ENCODE measurements at places on chromosomes 6 and 20.

DNA sequence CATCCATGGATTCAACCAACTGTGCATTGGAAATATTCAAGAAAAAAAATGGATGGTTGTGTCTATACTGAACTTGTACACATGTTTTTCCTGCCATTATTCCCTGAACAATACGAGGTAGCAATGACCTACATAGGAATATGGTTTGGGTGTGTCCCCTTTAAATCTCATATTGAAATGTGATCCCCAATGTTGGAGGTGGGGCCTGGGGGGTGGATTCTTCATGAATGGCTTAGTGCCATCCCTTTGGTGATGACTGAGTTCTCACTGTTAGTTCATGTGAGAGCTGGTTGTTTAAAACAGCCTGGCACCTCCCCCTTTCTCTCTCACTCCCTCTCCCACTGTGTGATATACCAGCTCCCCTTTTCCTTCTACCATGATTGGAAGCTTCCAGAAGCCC, 139.8 kb upstream of the BACH2 start:
- peaks cover 1% of the 10 kb centered on the region for H3K27me3 ChIP-seq
- H3K4me3 ChIP-seq: no peak overlapping the region
- peaks cover 33% of the 10 kb centered on the region for H3K36me3 ChIP-seq
- H3K4me1 ChIP-seq: peaks cover 10% of the 10 kb centered on the region
- no peak for DNase-seq

GRCh38 chr6:70708448-70708847, 40.8 kb downstream of the SMAP1 start:
- H3K4me1 ChIP-seq: peaks cover 33% of the 10 kb centered on the region
- peaks cover 11% of the 10 kb centered on the region for H3K36me3 ChIP-seq
- no peak overlapping the region for H3K27ac ChIP-seq
- H3K27me3 ChIP-seq: no peaks in the 10 kb centered on the region
- DNase-seq: no peak

DNA sequence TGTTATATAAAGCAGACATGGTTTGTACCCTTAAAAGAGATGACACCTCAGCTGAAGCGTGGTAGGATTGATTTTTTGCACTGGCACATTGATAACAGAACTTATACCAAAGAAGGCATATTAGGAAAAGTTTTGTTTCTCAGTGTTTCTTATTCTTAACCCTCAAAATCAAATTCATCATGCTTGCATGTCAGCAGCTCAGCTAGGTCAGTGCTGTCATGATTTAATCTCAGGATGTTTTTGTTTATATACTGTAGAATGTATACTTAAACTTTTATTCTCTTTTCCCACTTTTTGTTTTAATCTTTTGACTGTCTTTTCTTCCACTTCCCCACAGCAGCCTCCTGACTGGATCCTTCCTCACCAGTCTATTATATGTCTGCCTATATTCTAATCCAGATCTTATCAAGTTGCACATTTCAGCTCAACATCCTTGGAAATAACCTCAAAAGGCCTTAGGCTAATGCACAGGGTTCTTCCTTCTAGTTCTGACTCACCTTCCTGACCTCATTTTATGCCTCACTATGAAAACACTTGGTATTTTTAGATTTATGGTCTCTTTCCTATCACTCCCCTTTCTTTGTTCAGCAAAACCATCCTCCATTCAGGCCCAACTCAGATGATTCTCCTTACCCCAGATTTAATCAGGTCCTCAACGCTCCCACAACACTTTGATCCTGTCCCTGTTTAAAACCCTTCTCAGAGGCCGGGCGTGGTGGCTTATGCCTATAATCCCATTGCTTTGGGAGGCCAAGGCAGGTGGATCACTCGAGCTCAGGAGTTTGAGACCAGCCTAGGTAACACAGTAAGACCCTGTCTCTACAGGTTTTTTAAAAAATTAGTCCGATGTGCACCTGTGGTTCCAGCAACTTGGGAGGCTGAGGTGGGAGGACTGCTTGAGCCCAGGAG, 7.2 kb downstream of the HEBP2 start:
- H3K4me3 ChIP-seq: no peak overlapping the region
- peaks cover 77% of the 10 kb centered on the region for H3K36me3 ChIP-seq
- DNase-seq: no peak
- peak overlapping the region; percentile 77 for H3K27ac ChIP-seq
- no peaks in the 10 kb centered on the region for H3K27me3 ChIP-seq
- H3K4me1 ChIP-seq: peaks cover 42% of the 10 kb centered on the region

- H3K36me3 ChIP-seq: no peaks in the 10 kb centered on the region
- no peak overlapping the region for H3K4me3 ChIP-seq
- H3K27me3 ChIP-seq: no peaks in the 10 kb centered on the region
- H3K4me1 ChIP-seq: peaks cover 19% of the 10 kb centered on the region
- no peak overlapping the region for H3K27ac ChIP-seq
These were observed 49.2 kb upstream of the CST5 start for GRCh38 chr20:23928788-23929187.

DNA sequence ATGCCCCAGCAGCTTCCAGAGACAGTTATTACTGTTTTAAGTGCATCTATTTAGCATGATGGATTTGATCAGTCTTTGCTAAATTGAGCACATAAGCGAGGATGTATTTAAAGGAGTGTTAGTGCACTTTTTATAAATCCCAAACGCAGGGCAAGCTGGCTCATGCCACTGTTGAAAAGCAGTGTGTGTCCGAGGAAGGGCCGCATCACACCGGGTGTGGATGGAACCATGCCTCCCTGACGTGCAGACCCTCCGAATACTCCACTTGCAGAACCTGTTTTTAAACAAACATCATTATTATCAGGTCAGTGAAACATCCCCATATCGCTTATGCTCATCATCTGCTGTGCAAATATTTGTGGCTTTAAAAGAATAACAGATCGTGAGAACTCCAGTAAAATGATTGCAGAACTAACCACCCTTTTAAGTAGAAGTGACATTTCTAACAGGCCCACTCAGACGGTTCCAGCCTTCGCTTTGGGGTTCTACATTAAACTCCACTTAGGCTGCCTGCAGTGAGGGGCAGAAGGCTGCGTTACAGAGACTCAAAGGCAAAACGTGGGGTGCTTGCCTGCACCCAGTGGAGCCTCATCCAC, 190.1 kb downstream of the CDH4 start:
- H3K27ac ChIP-seq: no peak overlapping the region
- no peak for DNase-seq
- H3K4me3 ChIP-seq: no peak overlapping the region
- no peaks in the 10 kb centered on the region for H3K36me3 ChIP-seq

DNA sequence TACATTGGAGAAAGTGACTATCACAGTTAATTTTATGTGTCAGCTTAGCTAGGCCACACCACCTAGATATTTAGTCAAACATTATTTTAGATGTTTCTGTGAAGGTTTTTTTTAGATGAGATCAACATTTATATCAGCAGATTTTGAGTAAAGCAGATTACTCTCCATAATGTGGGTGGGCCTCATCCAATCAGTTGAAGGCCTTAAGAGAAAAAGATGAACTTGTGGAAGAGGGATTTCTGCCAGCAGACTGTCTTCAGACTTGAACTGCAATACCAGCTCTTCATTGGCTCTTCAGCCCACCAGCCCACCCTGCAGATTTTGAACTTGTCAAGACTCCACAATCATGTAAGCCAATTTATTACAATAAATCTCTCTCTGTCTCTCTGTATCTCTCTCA, 25.1 kb upstream of the FBXO30 start:
- no peaks in the 10 kb centered on the region for H3K36me3 ChIP-seq
- H3K4me1 ChIP-seq: peaks cover 7% of the 10 kb centered on the region
- no peak for DNase-seq
- no peak overlapping the region for H3K4me3 ChIP-seq
- no peak overlapping the region for H3K27ac ChIP-seq

GRCh38 chr6:131381052-131381708, 191.8 kb upstream of the ARG1 start:
- no peaks in the 10 kb centered on the region for H3K27me3 ChIP-seq
- no peaks in the 10 kb centered on the region for H3K36me3 ChIP-seq
- no peak for DNase-seq
- H3K27ac ChIP-seq: no peak overlapping the region
- H3K4me3 ChIP-seq: no peak overlapping the region
- no peaks in the 10 kb centered on the region for H3K4me1 ChIP-seq

DNA sequence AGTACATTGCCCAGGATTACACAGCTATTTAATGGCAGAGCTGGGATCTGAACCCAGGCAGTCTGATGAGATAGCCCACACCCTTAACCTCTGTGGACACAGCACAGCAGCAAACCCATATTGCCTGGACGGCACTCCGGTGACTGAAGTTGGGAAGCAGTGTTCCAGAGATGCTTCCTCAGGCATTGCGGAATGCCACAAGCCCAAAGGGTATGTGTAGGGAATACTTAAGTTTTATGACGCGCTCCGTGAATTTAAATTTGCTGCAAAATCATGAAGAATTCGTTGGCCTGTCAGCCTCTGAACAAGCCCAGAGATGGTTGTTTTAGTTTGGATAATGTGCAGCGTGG, 46.4 kb downstream of the PSMG4 start:
- H3K36me3 ChIP-seq: no peaks in the 10 kb centered on the region
- DNase-seq: no peak
- H3K27ac ChIP-seq: no peak overlapping the region
- H3K4me3 ChIP-seq: no peak overlapping the region
- no peaks in the 10 kb centered on the region for H3K4me1 ChIP-seq
- peaks cover 9% of the 10 kb centered on the region for H3K27me3 ChIP-seq

GRCh38 chr20:17928211-17928611, 40.4 kb downstream of the SNX5 start:
- no peak overlapping the region for H3K27ac ChIP-seq
- no peak overlapping the region for H3K4me3 ChIP-seq
- no peak for DNase-seq
- peaks cover 16% of the 10 kb centered on the region for H3K27me3 ChIP-seq

DNA sequence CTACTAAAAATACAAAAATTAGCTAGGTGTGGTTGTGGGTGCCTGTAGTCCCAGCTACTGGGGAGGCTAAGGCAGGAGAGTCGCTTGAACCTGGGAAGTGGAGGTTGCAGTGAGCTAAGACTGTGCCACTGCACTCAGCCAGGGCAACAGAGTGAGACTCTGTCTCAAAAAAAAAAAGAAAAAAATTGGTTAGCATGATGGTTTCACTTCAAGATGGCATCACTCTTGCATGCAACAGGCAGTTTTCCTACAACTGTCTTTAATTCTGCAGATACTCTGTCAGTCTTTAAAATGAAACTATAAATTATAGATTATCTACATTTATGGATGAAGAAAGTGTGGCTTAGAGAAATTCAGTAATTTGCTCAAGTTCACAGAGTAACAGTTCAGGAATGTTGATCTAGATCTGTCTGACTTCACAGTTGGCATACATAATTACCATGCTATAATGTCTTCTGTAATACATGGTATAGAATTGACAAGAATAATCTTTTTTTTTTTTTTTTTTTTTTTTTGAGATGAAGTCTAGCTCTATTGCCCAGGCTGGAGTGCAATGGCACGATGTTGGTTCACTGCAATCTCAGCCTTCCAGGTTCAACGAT, 27.0 kb downstream of the ITCH start:
- DNase-seq: no peak
- H3K27me3 ChIP-seq: no peaks in the 10 kb centered on the region
- no peak overlapping the region for H3K4me3 ChIP-seq
- H3K36me3 ChIP-seq: peaks cover 38% of the 10 kb centered on the region
- peak overlapping the region; percentile 3 for H3K27ac ChIP-seq

DNA sequence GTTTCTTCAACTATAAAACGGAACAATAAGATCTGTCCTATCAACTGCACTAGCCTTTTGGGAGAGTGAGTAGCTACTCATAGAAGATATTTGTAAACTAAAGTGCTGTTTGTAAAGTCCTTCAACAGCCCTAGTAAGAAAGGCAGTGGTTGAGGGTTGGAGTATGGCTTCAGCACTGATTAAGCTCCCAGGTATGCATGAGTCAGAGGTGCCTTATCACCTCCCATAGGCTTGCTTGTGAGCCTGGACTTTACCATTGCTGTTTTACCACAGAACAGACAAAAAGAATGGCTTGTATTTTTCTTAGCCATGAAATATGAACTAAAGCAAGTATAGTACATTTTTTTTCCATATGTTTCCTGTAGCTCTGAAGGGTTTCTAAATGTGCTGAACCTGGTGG, 44.1 kb downstream of the SAMD3 start:
- H3K4me1 ChIP-seq: peaks cover 31% of the 10 kb centered on the region
- no peak for DNase-seq
- no peak overlapping the region for H3K27ac ChIP-seq
- H3K4me3 ChIP-seq: no peak overlapping the region
- peaks cover 82% of the 10 kb centered on the region for H3K36me3 ChIP-seq
- no peaks in the 10 kb centered on the region for H3K27me3 ChIP-seq

GRCh38 chr6:155089746-155090145, 94.6 kb downstream of the TIAM2 start:
- no peaks in the 10 kb centered on the region for H3K27me3 ChIP-seq
- no peak for DNase-seq
- peaks cover 4% of the 10 kb centered on the region for H3K36me3 ChIP-seq
- no peak overlapping the region for H3K4me3 ChIP-seq
- H3K4me1 ChIP-seq: peaks cover 10% of the 10 kb centered on the region

- H3K27me3 ChIP-seq: no peaks in the 10 kb centered on the region
- DNase-seq: peak; percentile 65
- H3K27ac ChIP-seq: peak overlapping the region; percentile 99
These were observed 2.2 kb upstream of the TAP2 start for GRCh38 chr6:32840604-32841246.

DNA sequence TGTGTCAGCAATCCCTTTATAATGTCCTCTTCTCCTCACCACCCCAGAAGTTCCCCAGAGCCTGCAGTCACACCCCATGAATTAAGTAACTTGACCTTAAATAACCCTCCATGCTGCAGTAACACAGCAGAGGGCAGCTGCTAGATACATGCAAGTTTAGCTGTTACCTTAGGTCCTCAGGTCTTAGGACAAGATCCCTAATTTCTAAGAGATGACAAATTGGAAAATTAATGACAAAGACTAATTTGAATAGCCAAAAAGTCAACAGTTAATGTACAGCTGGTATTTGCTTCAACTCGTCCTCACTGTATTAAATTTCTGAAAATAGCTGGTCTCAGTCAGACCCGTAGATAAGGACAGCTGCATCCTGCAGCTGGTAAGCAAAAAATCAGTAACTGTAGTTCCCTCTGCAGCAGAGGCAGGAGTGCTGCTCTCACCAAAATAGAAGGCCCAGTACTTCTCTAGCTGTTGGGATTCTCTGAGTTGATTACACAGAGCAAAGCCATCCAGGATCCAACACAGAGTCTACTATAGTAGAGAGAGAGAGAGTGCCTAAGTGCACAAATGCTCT, 62.4 kb downstream of the TNFRSF21 start:
- H3K4me3 ChIP-seq: no peak overlapping the region
- peaks cover 1% of the 10 kb centered on the region for H3K4me1 ChIP-seq
- no peaks in the 10 kb centered on the region for H3K36me3 ChIP-seq
- H3K27me3 ChIP-seq: no peaks in the 10 kb centered on the region

DNA sequence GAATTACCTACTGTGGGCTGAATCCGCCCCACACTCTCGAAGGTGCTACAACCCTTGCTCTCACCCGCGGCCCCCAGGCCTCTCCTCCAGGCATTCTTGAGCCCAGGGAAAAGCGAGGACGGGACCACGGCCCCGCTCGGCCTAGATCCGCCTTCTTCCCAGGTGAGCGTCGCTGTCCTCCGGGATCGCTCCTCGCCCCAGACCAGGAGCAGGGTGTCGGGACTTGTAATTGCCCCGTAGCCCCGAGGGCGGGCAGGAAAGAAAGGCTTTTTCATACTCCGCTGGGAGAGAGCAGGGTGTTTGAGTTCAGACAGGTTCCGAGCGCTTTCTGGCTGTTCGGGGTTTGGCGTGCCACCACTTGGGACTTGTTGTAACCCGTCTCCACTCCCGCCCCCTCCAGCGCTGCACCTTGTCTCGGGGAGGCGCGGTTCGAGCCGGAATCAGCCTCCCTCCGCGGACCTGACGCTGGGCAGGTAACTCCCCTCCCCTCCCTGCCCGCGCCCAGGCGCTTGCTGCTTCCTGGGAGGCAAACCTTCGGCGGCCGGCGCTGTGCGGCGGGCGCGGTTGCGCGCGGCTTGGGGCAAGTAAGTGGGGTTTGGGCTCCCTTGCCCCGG, at the start of gene FAM83B:
Gene FAM83B, plus strand, starts transcription at position 529 of the 614 bp plus-strand sequence. CDS start 23,476 bp downstream, outside the sequence.
- H3K4me3 ChIP-seq: no peak within 1 kb of the TSS
- no peaks in the 10 kb centered on the region for H3K36me3 ChIP-seq
- peaks cover 3% of the 10 kb centered on the region for H3K27me3 ChIP-seq

Data from activated CD4-positive, alpha-beta memory T cell treated with anti-CD3 and anti-CD28 coated beads, Interleukin-2, amount 10 ng/mL, durations not matched to agents 7 days and 5 days (primary cell).